Endothelial cell (in vitro differentiated cells): ENCODE measurements at places on chromosomes 4 and X.

DNA sequence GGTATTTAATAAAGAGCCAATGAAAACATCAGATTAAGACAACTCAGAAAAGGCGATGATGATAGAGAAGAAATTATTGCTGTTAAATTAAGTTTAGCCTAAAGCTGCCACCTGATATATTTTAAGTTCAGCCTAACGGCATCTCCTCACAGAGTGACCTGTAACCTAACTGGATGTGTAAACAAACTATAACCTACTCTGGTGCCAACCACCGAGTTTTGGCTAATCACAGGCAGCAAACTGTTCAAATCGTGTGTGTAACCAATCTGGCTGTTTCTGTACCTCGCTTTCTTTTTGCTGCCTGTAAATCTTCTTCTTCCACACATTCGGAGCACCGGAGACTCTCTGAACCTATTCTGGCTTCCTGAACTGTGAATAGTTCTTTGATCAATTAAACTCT lies 37.8 kb upstream of the MED14 start:
- no peak for DNase-seq

DNA sequence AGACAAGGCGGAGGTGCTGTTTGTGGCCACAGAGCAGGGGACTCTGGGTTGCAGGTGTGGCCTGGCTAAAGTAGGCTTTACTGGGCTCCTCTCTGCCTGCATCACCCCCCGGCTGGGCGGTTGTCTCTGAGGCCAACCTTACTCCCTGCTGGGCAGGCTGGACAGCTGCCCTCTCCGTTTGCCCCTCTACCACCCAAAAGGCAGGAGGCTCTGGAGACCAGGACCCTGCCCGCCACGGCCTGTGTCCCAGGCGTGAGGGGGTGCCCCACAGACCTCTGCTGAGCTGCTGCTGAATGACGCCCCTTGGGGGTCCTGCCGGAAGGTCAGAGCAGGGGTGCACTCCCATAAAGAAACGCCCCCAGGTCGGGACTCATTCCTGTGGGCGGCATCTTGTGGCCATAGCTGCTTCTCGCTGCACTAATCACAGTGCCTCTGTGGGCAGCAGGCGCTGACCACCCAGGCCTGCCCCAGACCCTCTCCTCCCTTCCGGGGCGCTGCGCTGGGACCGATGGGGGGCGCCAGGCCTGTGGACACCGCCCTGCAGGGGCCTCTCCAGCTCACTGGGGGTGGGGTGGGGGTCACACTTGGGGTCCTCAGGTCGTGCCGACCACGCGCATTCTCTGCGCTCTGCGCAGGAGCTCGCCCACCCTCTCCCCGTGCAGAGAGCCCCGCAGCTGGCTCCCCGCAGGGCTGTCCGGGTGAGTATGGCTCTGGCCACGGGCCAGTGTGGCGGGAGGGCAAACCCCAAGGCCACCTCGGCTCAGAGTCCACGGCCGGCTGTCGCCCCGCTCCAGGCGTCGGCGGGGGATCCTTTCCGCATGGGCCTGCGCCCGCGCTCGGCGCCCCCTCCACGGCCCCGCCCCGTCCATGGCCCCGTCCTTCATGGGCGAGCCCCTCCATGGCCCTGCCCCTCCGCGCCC lies 920 bp downstream of the HTT-AS start:
- DNase-seq: peak; percentile 27

DNA sequence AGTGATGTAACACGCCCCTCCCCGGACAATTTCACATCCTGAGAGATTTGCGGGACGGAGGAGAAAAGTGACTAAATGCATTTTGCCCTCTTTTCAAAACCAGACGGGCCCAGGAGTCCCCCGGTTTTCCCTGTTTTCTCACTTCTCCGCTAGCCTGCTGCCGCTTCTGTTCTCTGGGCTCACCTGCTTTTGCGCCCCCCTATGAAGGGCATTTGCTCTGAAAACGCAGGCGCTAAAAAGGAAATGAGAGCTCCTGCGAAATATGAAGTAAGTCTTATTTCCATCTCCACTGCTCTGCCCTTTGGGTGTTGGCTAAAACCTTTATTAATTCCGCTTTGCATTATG lies 613 bp upstream of the TMEM47 start:
- DNase-seq: peak; percentile 2

DNA sequence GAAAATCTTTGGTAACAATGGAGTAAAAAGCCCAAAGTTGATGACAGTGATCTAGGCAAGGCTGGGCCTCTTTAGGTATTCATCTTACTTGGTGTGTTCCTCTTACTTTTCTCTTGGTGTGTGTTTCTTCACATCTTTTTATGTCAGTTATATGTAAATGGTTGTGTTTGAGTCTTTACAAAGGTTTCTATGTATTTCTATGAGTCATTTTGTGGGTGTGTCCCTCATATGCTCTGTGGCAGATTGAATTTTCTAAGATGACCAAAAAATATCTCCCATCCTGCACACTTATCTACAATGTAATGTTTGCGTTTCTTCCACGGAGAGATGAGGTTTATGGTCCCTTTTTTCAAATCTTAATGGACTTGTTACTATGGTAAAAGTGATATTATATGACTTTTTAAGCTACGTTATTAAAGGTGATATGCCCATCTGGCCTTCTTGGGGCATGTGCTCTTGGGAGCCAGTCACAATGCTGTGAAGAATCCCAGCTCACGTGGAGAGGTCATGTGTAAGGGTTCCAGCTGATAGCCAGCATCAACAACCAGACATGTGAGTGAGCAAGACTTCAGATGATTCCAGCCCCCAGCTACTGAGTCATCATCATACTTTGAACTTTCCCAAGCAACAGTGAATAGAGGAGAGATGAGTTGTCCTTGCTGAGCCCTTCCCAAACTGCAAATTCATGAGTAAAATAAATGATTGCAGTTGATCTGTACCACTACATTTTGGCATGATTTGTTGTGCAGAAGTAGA lies 126.9 kb downstream of the CBLL2 start:
- DNase-seq: no peak

DNA sequence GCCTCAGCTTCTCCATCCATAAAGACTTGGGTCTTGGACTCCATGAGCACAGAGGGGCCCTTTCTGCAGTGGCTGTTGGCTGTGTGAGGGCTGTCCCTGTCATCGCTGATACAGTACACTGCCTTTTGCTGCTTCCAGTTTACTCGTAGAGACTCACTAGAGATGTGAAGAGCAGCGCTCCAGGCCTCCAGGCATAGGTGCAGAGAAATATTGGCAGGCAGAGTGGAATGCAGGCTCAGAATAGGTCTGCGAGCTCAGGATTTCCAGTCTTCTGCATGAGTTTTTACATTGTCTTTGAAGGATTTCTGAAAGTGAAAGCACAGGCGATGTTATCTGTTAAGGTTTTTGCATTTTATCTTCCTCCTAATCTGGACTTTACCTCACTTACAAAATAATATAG lies 97.4 kb downstream of the AASDH start:
- no peak for DNase-seq

DNA sequence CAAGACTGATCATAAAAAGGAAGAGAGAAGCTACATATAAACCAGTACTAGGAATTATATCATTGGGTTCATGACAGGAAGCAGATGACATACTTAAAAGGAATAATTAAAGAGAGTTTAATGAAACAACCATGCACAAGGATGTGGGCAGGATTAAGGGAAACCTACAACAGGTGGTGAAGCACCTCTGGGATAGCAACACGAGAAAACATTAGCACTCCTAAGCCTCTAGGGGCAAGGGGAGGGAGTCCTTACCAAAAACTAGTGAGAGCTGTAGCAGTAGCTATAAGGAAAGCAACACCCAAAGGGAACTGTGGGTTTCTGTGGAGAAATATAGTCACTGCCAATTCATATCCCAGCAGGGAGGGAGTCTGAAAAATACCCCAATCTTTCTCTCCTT lies 7.2 kb upstream of the THOC2 start:
- DNase-seq: no peak

DNA sequence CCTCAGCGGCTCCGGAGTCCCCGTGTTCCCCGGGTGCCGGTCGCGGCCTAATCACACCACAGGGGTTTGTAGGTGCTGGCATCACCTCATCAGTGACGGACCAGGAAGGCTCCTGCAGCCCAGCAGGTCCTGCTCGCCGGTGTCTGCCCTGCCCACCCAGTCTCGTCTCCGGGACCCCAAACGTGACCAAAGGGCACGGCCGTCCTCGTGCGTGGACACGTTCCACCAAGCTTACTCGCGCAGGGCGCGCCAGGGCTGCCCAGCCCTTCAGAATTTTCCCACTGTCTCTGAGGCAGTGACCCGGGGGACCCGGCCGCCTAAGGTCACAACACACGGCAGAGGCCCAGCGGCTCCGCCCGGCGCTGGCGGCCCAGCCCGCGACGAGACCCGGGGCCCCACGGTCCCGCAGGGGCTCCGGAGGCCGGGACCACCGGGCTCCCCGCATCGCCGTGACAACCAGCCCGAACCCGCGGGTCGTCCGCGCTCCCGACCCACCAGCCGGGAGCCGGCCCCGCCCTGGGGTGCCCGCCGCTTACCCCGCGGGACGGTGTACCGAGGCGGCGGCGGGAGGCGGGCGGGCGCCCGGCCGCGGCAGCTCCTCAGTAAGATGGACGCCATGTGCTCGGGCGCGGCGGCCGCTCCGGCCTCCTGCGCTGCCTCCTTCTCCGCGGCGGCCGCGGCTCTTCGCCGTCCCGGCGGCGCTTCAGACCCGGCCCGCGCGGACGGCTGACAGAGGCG lies 454 bp downstream of the LETM1 start:
- no peak for DNase-seq

DNA sequence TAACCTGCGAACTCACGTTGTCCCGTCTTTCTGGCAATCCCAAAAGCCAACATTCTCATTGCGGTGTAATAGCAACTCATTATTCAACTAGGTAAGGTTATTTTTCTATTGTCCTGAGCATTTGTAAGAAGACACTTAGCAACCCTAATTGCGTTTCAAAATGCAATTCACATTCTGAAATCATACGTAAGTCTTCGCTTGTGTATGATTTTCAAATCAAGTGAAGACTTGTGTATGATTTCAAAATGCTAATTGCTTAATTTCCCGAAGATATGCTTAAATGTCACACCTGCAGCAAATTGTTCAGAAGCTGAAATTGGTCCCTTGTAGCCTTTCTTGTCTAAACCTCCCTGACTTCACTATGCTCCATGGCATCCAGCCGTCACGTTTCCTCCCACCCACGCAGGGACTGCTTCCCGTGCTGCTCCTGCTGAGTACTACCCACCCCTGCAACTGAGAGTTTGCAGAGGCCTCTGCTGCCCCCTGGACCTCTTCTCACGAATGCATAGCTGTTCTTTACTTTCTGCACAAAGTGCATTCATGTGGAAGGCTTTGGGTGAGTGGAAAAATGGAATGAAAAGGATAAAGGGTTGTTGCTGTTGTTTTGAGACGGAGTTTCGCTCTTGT lies 40.8 kb upstream of the CLDN24 start:
- DNase-seq: peak; percentile 15

DNA sequence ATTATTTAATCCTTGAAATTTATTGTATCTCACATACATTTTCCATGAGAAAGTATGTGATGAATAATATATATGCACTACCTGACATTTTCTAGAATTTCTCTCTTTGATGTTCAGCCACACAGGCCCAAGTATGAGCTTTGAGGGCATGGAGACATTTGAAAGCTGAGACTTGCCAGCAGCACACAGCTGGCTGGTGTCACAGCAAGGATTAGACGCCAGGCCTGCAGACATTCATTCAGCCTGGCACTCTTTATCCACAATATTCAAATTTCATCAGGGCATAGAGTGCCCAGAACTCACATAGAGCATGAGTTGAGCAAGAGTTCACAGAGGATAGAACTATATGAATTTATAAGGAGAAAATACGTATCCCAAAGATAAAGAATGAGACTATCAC lies 74.0 kb downstream of the GRIA2 start:
- DNase-seq: no peak

GRCh38 chr4:56803471-56803870 lies 18.0 kb downstream of the SPINK2 start:
- no peak for DNase-seq

DNA sequence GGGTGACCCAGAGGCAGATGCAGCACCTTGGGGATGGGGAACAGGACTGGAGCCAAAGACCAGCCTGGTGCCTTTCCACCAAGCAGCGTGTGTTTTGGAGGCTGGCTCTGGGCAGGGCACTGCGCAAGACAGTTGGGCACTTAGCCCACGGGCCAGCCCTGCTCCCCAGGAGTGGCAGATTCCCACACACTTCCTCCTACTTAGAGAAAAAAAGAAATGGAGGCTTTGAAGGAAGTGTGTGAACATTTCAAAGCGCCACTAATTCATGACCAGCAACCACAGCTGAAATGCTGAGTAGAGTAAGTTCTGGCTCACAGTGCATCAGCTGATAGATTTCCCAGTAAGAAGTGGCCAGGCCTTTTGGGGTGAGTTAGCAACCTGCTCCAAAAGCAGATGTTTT lies 54.9 kb upstream of the LGI2 start:
- DNase-seq: no peak
